ENCODE measurements at places on chromosomes 3 and 15. TPM values are rescaled to one million over a fixed set of nuclear protein-coding genes. Genes with fewer than 3 reads are reported as not detected.
A peak's percentile ranks its signal among the peaks of the same experiment; 100 is the strongest.

The NEIL1 gene
- total RNA-seq = 5.3 TPM

The TGM4 gene
- not detected for total RNA-seq

The ASB14 gene
- not detected for total RNA-seq

The CYFIP1 gene
- total RNA-seq = 50.7 TPM

The LIPC gene
- 0.62 TPM for total RNA-seq

The PML gene
- 62.0 TPM for total RNA-seq

The NBEAL2 gene
- 118 TPM for total RNA-seq

The VILL gene
- 11.6 TPM for total RNA-seq

DNA sequence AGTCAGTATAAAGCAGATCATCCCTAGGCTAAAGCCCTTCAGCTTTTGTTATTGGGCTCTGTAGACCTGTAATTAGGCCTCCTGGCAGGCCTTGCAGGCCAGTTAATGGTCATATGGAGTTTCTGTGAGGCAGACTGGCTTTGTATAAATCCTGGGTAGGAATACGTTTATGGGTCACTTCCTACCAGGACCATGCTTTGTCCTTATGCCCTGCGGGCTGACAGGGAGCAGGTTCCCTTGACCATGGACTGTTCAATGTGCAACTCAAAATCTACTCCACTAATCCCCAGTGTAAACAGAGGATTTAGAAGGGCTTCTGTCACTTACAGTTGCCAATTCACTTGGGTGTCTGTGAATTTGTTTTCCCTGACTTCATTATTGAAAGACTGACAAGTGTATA lies 202.7 kb upstream of the MLF1 start:
- no peaks in the 10 kb centered on the region for H3K4me1 ChIP-seq
- no peak for DNase-seq
- no peaks in the 10 kb centered on the region for H3K27me3 ChIP-seq
- no peaks in the 10 kb centered on the region for H3K36me3 ChIP-seq

DNA sequence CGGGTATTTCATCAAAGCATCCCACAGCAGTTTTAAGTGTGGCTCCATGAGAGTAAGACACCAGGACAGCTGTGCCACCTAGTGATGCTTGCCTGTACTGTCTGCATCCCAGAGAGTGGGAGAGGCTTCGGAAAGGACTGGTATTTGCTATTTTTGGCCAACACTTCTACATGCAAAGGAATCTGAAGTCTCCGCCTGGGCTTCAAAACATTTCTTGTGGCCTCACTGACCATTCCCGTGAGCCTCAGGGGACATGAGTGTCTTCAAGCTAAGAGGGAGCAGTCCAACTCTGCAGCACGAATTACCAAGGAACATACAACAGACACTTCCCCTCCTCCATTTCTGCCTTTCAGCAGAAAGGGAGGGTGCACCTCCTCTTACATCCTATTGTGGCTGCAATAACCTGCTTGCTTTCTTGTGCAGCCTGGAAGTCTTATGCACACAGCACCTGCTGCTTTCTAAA lies 177.5 kb downstream of the RORA start:
- peaks cover 11% of the 10 kb centered on the region for H3K27me3 ChIP-seq
- H3K4me3 ChIP-seq = no peak overlapping the region
- DNase-seq = no peak
- H3K27ac ChIP-seq = no peak overlapping the region
- no peaks in the 10 kb centered on the region for H3K36me3 ChIP-seq

DNA sequence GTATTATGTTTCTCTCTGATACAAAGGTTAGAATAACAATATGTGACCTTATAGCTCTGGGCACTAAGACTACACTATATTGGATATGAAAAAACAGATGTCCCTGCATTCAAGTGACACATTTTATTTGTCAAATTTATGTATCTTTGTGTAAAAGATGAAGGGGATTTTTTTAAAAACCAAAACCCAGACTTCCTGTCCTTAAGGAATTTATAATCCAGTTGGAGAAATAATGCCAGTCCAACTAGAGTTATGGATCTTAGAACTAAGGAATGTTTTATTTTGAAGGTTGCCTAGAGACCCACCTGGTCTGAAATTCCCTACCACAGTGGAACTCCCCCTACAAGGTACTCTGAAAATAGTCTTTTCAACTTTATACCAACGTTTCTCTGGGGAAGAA lies 33.3 kb upstream of the PIK3CB start:
- no peak for DNase-seq
- H3K4me3 ChIP-seq = no peak overlapping the region
- H3K36me3 ChIP-seq = no peaks in the 10 kb centered on the region

DNA sequence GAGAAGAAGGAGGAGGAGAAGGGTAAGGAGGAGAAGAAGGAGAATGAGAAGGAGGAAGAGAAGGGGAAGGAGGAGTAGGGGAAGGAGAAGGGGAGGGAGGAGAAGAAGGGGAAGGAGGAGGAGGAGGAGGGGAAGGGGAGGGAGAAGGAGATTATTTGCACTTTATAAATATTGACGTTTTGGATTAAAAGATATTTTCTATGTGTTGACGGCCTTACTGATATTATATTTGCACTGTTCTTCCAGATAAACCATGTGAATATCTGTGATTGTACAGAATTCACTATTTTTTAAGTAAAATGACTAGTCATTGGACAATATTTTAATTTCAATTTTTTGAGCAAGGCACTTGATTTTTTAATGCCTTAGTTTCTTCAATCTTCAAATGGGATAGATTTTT lies 310.5 kb upstream of the DNAJC19 start:
- no peaks in the 10 kb centered on the region for H3K4me1 ChIP-seq
- no peak overlapping the region for H3K27ac ChIP-seq
- H3K27me3 ChIP-seq = peaks cover under 1% of the 10 kb centered on the region
- H3K4me3 ChIP-seq = no peak overlapping the region

- H3K4me1 ChIP-seq = no peaks in the 10 kb centered on the region
- H3K27ac ChIP-seq = no peak overlapping the region
- no peak overlapping the region for H3K4me3 ChIP-seq
- H3K36me3 ChIP-seq = peaks cover 22% of the 10 kb centered on the region
- H3K27me3 ChIP-seq = no peaks in the 10 kb centered on the region
- DNase-seq = no peak
Observed at GRCh38 chr3:12499474-12499873, 15.2 kb downstream of the TSEN2 start.

- H3K4me3 ChIP-seq = no peak overlapping the region
- no peak overlapping the region for H3K27ac ChIP-seq
Observed at GRCh38 chr15:39618063-39618823, 37.4 kb downstream of the THBS1 start.

GRCh38 chr3:160434071-160434470 lies 15.5 kb downstream of the TRIM59 start:
- no peak overlapping the region for H3K27ac ChIP-seq

GRCh38 chr3:71142441-71143161 lies 440.9 kb downstream of the FOXP1 start:
- no peak overlapping the region for H3K27ac ChIP-seq
- peaks cover 2% of the 10 kb centered on the region for H3K36me3 ChIP-seq
- H3K4me1 ChIP-seq = no peaks in the 10 kb centered on the region
- no peak overlapping the region for H3K4me3 ChIP-seq

DNA sequence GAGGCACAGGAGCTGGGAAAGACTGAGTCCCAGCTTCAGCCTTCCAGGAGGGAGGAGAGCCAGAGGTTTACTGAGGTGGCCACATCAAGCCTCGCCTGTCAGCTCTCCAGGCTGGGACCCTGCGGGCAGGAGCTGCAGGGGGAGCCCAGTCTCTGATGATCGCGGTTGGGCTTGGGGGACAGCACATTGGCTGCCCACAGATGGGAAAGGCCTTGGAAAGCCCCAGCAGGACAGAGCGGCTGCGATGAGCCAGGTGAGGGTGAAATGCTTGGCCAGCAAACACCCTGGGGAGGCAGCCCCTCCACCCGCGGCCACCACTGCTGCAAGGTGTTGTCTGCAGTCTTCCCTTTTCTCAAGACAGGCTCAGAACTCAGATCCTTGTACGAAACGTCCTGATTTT lies 31.2 kb downstream of the SEC61A1 start:
- peaks cover under 1% of the 10 kb centered on the region for H3K27me3 ChIP-seq
- no peaks in the 10 kb centered on the region for H3K4me1 ChIP-seq
- H3K36me3 ChIP-seq = peaks cover 34% of the 10 kb centered on the region
- H3K27ac ChIP-seq = no peak overlapping the region
- DNase-seq = no peak

- no peak overlapping the region for H3K4me3 ChIP-seq
- no peak overlapping the region for H3K27ac ChIP-seq
- no peaks in the 10 kb centered on the region for H3K4me1 ChIP-seq
- peaks cover 11% of the 10 kb centered on the region for H3K27me3 ChIP-seq
Observed at GRCh38 chr3:57446318-57446841, 97.8 kb downstream of the DNAH12 start.

- DNase-seq = no peak
- peaks cover 39% of the 10 kb centered on the region for H3K4me1 ChIP-seq
- H3K4me3 ChIP-seq = peak overlapping the region; percentile 96
- H3K27me3 ChIP-seq = no peaks in the 10 kb centered on the region
- peak overlapping the region; percentile 93 for H3K27ac ChIP-seq
- H3K36me3 ChIP-seq = peaks cover 20% of the 10 kb centered on the region
Observed at GRCh38 chr3:52454250-52454937, 553 bp upstream of the TNNC1 start.

DNA sequence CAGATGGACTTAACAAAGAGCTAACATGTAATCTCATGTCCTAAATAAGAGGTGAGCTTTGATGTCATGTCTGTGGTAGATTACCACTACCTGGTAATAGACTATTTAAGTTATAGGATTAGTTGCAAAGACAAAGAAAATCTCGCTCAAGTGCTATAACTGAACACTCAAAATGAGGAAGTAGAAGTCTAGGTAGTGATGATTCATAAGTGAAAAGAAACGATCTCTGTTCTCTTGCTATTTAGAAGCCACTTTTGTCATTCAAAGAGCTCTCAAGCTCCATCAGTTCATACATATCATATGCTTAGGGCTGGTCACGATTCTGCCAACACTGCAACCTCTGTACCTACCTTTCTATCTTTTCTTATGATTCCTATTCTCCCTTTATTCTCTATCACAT lies 110.9 kb downstream of the EDEM1 start:
- H3K4me3 ChIP-seq = no peak overlapping the region
- no peaks in the 10 kb centered on the region for H3K36me3 ChIP-seq
- no peak for DNase-seq
- H3K27ac ChIP-seq = no peak overlapping the region

DNA sequence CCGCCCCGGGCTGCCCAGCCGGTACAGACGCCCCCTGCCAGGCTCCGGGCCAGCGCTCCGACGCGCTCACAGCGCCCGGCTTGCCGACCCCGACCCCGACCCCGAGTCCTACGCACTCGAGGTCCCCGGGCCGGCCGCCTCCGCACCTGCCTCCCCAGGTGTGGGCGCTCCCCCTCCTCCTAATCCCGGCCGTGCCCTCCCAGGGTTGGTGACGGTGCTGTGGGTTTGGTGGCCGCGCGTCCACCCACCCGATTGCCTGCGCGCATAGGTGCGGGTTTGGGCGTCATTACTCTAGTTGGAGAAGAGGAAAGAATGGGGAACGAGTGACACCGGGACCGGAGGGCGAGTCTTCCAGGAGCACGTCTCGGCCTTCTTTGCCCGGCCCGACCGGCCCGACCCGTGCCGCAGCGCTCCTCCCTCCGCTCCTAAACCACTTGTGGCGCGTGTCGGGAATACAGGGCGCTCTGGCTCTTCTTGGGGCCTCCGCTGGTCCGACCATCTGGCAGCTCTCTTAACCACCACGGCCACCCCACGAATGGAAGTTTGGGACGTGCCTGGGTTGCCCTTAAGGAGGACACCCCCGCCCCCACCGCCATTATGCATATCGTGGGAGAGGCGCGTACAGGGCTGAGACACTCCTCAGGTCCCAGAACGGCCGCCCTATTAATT lies 810 bp upstream of the THRB start:
- no peak for DNase-seq
- H3K4me1 ChIP-seq = no peaks in the 10 kb centered on the region
- H3K36me3 ChIP-seq = no peaks in the 10 kb centered on the region
- no peak overlapping the region for H3K4me3 ChIP-seq

- no peak overlapping the region for H3K4me3 ChIP-seq
- no peak for DNase-seq
- no peaks in the 10 kb centered on the region for H3K36me3 ChIP-seq
- H3K27me3 ChIP-seq = peaks cover 12% of the 10 kb centered on the region
Observed at GRCh38 chr3:37545479-37545878, 316.2 kb upstream of the CTDSPL start.

Measured in activated T-helper 1 cell treated with anti-CD3 and anti-CD28 coated beads, Interleukin-12 subunit alpha, Interleukin-12 subunit beta, Interleukin-2, Interleukin-4 antibody, amounts not matched to agents 30 ng/mL and 10 ng/mL and 1 ng/mL, durations not matched to agents 14 hours and 24 hours and 36 hours (primary cell).